GM19239 (cell line): ENCODE measurements at places on chromosomes 11 and 22.
A peak's percentile ranks its signal among the peaks of the same experiment; 100 is the strongest.

GRCh38 chr11:12319988-12320387 is 57.4 kb upstream of the PARVA start:
- no peak for DNase-seq

- no peak for DNase-seq
Observed at GRCh38 chr22:45703758-45704157, 32.1 kb downstream of the ATXN10 start.

- no peak for DNase-seq
Observed at GRCh38 chr11:102010776-102011494, 36.3 kb upstream of the CFAP300 start.

GRCh38 chr11:133636711-133637355 is 104.5 kb upstream of the OPCML start:
- DNase-seq, result no peak

GRCh38 chr22:45969414-45969799 is 7.6 kb downstream of the WNT7B start:
- no peak for DNase-seq

- DNase-seq, result no peak
Observed at GRCh38 chr22:48511211-48511610, 1316.5 kb downstream of the BRD1 start.

DNA sequence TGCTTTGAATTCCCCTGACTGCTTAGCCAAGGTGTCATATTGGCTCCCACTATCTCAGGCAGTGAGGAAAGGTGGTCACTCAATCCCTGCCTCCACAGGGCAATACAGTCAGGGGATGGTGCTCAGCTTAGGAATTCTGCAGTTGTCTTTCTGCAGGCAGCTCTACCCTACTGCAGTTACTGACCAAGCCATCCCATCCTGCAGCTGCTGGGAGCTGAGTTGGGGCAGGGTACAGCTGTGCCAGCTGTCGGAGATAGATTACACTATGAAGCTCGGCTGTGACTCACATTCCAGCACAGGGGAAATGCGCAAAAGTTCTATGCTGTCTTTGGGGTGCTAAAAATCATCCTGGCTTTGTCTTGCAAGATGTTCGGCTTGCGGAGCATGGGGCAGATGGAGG is 4.4 kb upstream of the DAGLA start:
- DNase-seq, result no peak

DNA sequence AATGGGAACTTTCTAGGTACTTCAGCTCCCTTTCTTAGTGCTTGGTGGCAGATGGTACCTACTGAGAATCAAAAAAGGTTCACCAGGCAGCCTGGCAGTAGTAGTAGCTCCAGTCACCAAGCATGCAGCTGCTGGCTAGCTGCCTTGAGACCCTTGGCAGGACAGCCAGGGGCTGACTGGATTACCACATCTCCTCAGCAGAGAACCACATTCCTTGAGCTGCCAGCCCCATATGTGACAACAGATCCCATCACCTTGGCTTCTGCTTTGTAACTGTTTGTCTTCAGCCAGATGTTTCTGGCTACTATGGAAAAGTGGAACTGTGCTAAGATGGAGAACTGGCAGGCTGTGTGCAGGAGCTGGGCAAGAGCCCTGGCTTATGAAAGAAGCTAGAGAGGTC is 39.6 kb upstream of the CHRM4 start:
- no peak for DNase-seq

DNA sequence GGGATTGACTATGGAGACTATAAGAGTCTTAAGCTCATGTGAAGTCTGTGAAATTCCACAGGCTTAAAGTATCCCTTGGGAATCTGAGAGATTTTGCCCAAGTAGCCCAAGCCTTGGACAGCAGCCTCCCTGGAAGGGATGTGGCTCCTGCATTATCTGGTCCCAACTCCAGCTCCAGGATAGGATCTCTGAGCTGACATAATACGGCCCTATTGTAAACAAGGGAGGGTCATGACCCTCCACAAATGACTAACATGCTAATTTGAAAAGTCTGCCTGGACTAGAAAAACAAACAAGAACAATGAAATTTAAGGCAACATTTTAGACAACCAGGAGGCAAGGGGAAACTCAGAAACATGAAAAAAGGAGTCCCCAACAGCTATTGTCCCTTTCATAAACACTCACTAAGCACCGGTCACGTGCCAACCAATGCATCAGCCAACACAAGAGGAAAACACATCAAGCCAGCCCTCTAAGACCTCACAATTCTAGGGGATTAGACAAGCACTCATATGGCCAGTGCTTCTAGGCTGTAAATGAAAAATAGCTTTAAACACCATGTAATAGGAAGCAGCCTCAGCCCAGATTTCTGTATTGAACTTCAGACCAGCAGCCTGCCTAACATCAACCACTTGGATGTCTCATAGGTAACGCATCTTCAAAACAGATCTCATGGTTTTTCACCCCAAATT is 101.2 kb upstream of the TIMP3 start:
- no peak for DNase-seq

DNA sequence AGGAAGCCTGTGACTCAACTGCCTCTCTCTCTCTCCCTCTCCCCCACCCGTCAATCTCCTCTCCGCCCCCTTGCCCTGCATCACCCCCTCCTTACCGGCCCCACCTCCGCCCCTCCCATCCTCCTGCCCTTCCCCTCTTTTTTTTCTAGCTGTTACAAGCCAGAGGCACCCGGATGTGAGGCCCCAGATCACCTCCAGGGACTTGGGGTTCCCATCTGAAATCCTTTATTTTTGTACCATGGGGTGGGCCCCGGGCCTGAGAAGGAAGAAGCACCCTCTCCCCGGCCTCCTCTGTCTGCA is 10.8 kb downstream of the KCTD17 start:
- no peak for DNase-seq

DNA sequence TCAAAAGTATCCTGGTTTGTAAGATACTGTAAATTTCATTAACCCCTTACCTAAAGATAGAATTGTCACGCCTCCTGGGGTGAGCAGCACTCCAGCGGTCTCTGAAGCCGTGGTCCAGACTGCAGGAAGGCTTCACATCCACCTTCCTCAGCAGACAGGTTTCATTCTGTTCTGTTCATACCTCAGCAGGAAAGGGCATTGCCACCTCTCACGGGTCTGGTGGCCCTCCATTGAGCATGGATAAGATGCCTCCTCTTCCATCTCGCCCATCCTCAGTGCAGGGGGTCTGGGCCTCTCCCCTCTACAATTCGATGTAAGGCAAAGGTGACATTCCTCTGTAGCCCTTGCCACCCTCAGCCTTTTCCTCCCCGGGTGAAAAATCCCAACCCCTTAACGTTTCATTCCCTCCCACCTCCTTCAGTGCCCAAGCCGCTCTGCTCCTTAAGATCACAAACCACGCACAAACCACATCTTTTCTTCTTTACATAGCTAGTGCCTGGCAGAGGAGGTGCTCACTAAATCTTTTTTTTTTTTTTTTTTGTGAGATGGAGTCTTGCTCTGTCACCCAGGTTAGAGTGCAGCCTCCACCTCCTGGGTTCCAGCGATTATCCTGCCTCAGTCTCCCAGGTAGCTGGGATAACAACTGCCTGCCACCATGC is 28.5 kb downstream of the RPUSD4 start:
- no peak for DNase-seq

DNA sequence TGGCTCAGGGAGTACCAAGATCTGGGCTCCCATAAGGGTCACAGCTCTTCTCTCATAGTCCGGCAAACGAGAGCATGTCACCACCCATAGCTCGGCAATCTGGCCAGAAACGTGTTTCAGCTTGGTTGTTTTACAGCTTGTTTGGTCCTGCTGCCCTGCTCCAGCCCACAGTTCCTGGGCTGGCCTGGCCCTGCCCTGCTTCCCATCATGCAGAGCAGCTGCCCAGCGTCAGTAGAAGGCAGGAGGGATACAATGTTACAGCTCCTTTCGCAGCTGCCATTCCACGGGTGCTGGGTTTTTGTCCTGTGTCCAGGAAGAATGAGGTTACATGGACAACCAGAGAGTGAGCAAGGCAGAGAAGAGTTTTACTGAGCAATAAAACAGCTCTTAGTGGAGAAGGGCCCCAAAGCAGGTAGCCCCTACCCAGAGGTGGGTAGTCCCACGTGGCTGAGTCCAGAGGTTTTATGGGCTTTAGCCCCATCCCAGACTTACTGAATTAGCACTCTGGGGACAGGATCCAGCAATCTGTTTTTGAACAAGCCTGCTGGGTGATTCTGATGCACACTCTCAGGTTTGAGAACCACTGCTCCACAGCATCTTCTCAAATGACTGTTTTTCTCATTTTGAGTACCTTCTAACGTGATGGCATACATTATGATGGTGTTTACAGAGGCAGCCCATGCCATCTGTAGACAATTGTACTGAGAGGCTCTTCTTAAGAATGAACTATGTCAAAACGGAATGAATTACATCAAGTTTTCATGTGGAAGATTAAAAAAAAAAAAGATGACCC is 5.8 kb upstream of the MS4A18 start:
- no peak for DNase-seq

GRCh38 chr11:100545556-100545955 is 141.5 kb upstream of the ARHGAP42 start:
- no peak for DNase-seq

DNA sequence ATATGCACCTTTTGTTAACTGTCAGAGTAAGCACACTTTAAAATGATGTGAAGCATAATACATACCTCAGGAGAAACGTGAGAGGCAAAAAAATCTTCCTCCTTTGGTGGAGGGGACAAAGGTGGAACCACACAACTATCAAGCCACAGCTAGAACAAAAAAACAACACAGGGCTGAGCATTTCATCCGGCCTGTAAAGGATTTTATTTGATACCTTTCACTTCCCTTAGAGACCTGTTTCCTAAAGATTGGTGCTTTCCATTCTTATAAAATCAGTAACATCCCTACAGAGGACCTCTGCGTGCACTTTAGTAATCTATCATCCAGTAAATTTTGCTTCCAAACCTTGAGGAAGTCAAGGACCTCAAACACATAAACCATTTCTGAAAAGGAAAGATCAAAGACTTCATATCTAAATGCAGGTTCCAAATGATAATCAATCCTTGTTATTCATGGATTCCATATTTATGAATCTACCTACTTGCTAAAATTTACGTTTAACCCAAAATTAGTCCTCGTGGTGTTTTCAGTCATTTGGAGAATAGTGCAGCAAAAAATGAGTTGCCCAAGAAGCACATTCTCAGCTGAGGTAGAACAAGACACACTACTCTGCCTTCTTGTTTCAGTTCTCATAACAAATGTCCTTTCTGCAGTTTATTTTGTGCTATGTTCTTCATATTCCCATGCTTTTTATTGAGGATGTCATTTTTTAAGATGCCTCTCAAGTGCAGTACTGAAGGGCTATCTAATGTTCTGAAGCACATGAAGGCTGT is 22.7 kb downstream of the ARFGAP3 start:
- no peak for DNase-seq

GRCh38 chr22:41922328-41922727 is 4.3 kb downstream of the TNFRSF13C start:
- DNase-seq, result no peak

DNA sequence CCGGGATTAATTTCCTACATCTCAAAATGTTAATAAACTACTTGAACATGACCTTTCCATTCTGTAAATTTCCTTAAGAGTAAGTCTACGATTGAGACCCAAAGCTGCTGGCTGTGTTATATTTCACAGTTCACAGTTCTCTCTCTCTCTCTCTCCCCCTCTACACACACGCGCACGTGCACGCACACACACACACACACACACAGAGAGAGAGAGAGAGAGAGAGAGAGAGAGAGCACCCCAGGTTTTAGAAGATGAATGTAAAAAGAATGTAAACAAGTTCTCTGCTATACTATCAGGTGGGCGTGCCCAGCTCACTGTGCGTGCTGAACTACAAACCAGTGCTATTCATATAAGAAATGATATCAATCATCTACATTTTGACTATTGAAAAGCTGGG is 3.3 kb downstream of the BDNF start:
- DNase-seq, result no peak

DNA sequence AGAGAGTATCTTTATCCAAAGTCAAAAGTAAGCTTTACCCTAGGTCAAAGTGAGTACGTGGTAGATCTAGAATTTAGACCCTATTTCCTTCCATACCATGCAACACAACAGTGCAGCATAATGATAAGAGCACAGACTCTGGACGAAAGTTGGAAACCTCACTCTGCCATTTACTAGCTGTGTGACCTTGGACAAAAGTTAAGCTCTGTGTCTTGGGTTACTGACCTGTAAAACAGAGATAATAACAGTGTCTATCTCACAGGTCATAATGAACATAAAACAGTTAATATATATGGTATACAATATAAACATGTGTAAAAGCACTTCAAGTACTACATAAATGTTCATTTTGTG is 13.6 kb upstream of the CHRNA10 start:
- DNase-seq, result no peak

GRCh38 chr22:36613958-36614357 is 85.0 kb upstream of the EIF3D start:
- DNase-seq, result no peak

DNA sequence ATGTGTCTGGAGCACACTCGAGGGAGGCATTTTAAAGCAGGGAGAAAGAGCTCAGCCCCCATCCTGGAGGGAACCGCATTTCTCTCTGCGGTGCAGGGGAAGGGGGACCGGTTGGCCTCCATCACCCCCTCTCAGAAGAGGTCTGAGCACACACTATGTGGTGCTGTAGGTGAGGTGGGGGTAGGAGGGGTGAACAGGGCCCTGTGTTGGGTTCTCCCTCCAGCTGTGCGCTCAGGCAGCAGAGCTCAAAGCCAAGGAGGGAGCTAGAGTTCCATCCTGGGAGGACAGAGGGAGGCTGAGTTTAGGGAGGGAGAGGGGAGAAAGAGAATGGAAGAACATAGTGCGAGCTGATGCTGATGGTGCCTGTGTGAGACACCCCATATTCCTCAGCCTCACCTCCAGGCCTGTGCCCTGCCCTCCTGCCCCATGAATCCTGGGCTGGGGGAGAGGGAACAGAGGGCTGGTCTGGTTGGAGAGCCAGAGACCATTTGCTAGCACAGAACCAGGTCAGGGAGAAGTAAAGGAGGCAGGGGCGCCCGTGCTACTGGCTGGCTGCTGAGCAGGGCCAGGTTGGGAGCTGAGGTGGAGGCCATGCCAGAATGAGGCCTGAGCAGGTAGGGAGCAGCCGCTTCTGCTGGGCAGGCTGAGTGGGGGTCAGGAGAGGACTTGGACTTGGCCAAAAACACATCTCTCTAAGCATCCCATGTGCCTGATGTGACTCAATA is 43.7 kb downstream of the ALX4 start:
- DNase-seq, result no peak

DNA sequence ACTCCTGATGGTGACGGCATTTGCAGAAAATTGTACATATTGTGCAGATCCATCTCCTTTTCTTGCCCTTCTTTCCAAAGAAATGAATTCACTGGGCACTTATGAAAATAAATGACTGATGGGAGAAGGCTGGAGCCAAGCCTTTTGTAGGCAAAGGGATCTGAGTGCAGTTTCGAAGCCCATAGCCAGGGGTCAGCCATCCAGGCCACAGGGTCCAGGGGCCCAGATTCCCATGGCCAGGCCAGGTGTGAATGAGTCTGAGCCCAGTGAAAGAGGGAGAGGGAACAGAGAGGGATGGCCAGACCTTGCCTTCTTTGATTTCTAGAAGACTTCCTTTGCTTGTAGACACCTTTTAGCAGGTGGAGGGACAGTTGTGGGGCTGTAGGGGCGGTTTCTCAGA is 209.1 kb downstream of the KIRREL3 start:
- no peak for DNase-seq

GRCh38 chr11:11178671-11179638 is 174.1 kb downstream of the CSNK2A3 start:
- no peak for DNase-seq

- DNase-seq, result peak; percentile 21
Observed at GRCh38 chr11:112453601-112454577, 193.2 kb upstream of the PLET1 start.

GRCh38 chr11:102007567-102008437 is 39.4 kb upstream of the CFAP300 start:
- DNase-seq, result peak; percentile 7

- no peak for DNase-seq
Observed at GRCh38 chr11:19673924-19674729, 38.5 kb upstream of the NAV2 start.
